ENCODE measurements at places on chromosomes 12 and 14.

DNA sequence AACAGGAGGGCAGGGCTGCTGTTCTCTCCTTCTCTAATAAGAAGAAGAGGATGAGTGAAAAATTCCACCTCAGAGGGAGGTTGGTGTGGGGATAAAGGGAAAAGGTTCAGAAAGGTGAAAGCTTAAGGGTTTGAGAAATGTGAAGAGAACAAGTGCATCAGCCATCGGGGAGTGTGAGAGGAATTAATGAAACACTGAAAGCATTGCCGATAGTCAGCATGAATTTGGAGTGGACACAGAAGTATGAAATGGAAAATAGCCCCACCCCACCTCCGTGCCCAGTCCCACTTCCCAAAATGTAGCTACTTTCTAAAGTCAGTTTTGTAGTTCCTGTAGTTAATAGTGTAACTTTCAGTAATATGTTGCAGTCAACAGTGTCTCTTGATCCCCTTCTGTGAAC, 33.4 kb downstream of the DIP2B start:
- no peak overlapping the region for H3K27ac ChIP-seq
- no peak for DNase-seq
- no peaks in the 10 kb centered on the region for H3K4me1 ChIP-seq
- no peaks in the 10 kb centered on the region for H3K36me3 ChIP-seq
- no peak overlapping the region for H3K4me3 ChIP-seq
- H3K27me3 ChIP-seq, result no peaks in the 10 kb centered on the region

DNA sequence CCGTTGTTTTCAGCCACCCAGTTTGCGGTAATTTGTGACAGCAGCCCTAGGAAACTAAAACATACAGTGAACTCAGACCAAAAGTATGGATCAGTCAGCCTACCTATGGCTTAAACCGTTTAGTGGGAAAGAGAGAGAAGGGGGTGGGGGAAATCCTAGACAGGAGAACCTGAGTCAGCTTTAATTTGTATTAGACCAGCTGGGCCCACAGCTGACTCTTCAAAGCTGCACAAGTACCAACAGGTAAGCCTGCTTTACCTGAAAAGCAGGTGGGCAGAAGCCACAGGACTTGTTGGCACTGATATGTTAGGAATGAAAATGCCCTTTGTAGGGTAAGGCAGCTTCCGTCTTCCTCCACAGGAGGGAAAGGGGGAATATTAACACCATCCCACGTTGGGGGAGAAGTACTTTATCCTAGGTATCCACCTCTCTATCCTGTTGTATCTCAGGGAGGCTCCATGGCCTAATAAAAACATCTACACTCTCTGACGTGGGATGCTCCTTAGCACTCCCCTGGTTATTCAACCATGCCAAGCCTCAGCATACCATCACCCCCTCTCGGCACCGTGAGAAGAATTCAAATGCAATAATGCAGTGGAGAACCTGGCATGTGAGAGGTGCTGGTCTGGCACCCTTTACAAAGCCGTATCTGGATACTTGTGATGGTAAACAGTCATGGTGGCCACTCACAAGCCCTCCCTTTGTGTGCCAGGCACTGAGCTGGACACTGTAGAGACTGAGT, 70.3 kb downstream of the STON2 start:
- no peak for DNase-seq
- H3K4me1 ChIP-seq, result peaks cover 3% of the 10 kb centered on the region
- H3K27ac ChIP-seq, result no peak overlapping the region
- H3K4me3 ChIP-seq, result no peak overlapping the region
- H3K36me3 ChIP-seq, result no peaks in the 10 kb centered on the region

DNA sequence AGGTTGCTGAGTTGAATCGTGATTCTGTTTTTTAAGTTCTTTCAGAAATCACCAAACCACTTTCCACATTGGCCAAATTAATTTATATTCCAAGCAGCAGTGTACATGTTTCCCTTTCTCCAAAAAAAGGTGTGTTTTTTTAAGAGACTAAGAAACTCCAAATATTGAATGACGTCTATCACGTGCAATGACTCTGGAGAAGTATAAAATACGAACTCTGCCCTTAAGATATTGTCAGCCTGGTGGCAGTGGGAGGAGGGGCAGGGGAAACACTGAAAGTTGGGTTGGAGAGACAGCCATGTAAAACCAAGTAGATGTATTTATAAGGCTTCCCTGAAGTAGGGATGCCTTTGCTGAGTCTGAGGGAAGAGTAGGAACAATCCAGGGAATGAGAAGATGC, 50.1 kb upstream of the DHRS4 start:
- H3K4me3 ChIP-seq, result no peak overlapping the region
- no peaks in the 10 kb centered on the region for H3K27me3 ChIP-seq
- H3K36me3 ChIP-seq, result no peaks in the 10 kb centered on the region
- DNase-seq, result no peak

- no peaks in the 10 kb centered on the region for H3K27me3 ChIP-seq
- H3K27ac ChIP-seq, result no peak overlapping the region
- H3K4me1 ChIP-seq, result no peaks in the 10 kb centered on the region
Observed at GRCh38 chr12:32281098-32281497, 118.3 kb upstream of the FGD4 start.

GRCh38 chr12:90455756-90456155, 499.2 kb downstream of the CCER1 start:
- H3K27ac ChIP-seq, result no peak overlapping the region
- no peaks in the 10 kb centered on the region for H3K27me3 ChIP-seq
- H3K4me3 ChIP-seq, result no peak overlapping the region
- H3K36me3 ChIP-seq, result no peaks in the 10 kb centered on the region

GRCh38 chr12:5187136-5187535, 143.5 kb downstream of the KCNA5 start:
- H3K4me1 ChIP-seq, result no peaks in the 10 kb centered on the region
- H3K36me3 ChIP-seq, result no peaks in the 10 kb centered on the region
- H3K27ac ChIP-seq, result no peak overlapping the region
- no peak for DNase-seq
- no peak overlapping the region for H3K4me3 ChIP-seq

GRCh38 chr12:49974231-49974675, 1.5 kb downstream of the AQP6 start:
- no peak overlapping the region for H3K4me3 ChIP-seq
- H3K36me3 ChIP-seq, result no peaks in the 10 kb centered on the region
- no peaks in the 10 kb centered on the region for H3K4me1 ChIP-seq
- no peak overlapping the region for H3K27ac ChIP-seq
- no peaks in the 10 kb centered on the region for H3K27me3 ChIP-seq

- no peak overlapping the region for H3K4me3 ChIP-seq
- DNase-seq, result no peak
- H3K27me3 ChIP-seq, result no peaks in the 10 kb centered on the region
- no peak overlapping the region for H3K27ac ChIP-seq
Observed at GRCh38 chr12:62917926-62918325, 17.0 kb downstream of the PPM1H start.

DNA sequence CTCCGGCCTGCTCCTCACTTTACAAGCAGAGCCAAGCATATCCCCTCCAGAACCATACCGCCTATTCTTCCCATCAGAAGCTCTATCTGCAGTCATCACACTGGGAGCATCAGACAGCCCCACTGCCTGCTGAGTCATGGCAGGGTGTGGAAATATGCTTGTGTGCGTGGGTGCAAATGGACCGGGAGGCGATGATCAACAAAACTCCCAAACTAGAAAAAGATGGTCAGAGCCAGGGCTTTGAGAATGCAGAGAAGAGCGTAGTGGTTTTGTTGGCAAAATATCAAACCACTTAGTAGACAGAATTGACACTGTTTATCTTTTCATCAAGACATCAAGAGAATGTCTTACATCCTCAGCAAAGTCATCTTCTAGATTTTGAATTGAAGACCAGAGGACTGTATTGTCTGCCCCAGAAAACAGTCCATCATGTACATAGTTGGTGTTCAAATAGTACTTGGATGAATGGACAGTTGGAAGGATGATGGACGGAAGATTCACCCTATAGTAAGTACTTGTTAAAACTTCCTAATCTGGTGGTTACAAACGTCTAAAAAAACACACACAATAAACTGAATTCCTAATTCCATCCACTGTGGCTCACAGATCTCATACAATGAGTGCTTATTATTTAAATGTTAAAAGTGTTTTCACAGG, 54.9 kb downstream of the VWF start:
- DNase-seq, result peak; percentile 32
- no peak overlapping the region for H3K27ac ChIP-seq
- H3K4me3 ChIP-seq, result no peak overlapping the region
- H3K27me3 ChIP-seq, result no peaks in the 10 kb centered on the region

DNA sequence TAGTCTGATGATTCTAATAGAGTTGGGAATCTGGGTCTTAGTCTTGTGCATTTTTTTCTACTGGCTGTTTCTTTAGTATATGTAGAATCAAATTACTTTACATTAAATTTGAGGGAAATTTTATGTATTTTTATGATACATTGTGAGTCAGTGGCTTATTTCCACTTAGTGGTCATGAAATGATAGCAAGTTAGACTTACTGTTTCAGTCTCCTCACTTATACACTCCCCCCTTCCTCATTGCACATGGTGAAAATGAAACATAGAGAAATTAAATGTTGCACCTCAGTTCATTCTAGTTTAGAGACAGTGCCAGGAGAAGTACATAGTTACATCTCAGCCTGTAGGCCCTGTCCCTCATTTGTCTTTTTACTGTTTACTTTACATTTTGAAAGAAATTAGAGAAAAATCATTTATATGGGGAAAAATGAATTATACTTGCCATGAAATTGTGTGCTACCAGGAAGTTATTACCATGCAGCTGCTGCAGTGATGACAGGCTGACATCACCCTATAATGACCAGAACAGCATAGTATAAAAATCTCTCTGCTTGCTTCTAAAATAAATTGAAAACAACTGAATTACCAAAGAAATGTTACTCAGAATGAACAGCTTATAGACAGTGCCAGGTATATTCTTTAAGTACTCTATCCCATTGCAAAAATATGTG, 113.2 kb downstream of the TRMT5 start:
- DNase-seq, result no peak
- no peak overlapping the region for H3K27ac ChIP-seq
- H3K27me3 ChIP-seq, result no peaks in the 10 kb centered on the region
- H3K36me3 ChIP-seq, result no peaks in the 10 kb centered on the region
- no peak overlapping the region for H3K4me3 ChIP-seq
- peaks cover 46% of the 10 kb centered on the region for H3K4me1 ChIP-seq

GRCh38 chr14:73662487-73662943, 17.7 kb downstream of the DNAL1 start:
- H3K4me1 ChIP-seq, result no peaks in the 10 kb centered on the region
- H3K4me3 ChIP-seq, result no peak overlapping the region
- no peaks in the 10 kb centered on the region for H3K27me3 ChIP-seq
- no peak for DNase-seq

GRCh38 chr14:103105580-103106150, 11.1 kb downstream of the EXOC3L4 start:
- H3K4me3 ChIP-seq, result no peak overlapping the region
- no peak for DNase-seq
- peaks cover 2% of the 10 kb centered on the region for H3K27me3 ChIP-seq
- H3K27ac ChIP-seq, result no peak overlapping the region

DNA sequence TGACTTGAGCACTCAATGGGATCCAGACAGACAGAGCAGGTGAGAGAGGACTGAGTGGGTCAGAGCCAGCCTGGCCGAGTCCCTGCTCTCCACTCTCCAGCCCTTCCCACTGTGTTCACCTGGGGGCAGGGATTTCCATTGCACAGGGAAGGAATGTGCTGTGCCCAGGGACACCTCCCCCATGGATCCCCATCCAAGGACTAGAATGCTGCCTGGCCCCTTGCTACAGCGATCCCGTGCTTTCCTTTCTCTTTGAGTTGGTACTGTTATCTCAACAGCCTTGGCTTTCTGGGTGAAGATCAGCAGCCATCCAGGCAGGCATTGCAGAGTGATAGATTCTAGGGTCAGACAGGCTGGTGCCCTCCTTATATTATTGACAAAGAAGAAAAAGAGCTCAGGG, 60.3 kb upstream of the DLK1 start:
- no peaks in the 10 kb centered on the region for H3K36me3 ChIP-seq
- no peak overlapping the region for H3K27ac ChIP-seq
- H3K27me3 ChIP-seq, result peaks cover 42% of the 10 kb centered on the region
- no peak overlapping the region for H3K4me3 ChIP-seq
- no peaks in the 10 kb centered on the region for H3K4me1 ChIP-seq
- DNase-seq, result no peak

GRCh38 chr14:71231521-71232393, 324.5 kb downstream of the PCNX1 start:
- no peaks in the 10 kb centered on the region for H3K27me3 ChIP-seq
- no peak for DNase-seq
- H3K27ac ChIP-seq, result no peak overlapping the region
- no peaks in the 10 kb centered on the region for H3K36me3 ChIP-seq

GRCh38 chr12:110849221-110849620, 2.4 kb downstream of the CCDC63 start:
- no peak for DNase-seq
- H3K27ac ChIP-seq, result no peak overlapping the region
- H3K4me3 ChIP-seq, result no peak overlapping the region
- H3K27me3 ChIP-seq, result peaks cover 25% of the 10 kb centered on the region
- H3K4me1 ChIP-seq, result peaks cover 3% of the 10 kb centered on the region
- no peaks in the 10 kb centered on the region for H3K36me3 ChIP-seq

DNA sequence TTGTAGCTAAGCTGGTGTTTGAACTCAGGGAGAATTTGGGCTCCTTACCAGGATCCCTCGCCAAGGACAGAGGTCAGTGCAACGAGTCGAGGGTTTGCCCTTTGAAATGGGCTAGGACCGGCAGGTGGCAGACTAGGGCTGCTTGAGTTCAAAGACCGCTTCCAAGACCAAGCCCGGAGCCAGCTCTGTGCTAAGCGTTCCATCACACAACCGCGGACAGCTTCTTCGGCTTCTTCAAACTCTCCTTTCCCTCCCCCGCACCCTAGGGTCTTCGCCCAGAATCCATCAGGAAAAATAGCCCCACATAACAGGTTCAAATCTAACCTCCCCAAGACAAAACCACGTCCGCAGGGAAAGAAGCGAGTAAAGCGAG, 705 bp upstream of the FLVCR2 start:
- no peaks in the 10 kb centered on the region for H3K27me3 ChIP-seq
- peaks cover 31% of the 10 kb centered on the region for H3K4me1 ChIP-seq
- peak overlapping the region; percentile 87 for H3K27ac ChIP-seq
- peak; percentile 79 for DNase-seq

GRCh38 chr12:7075939-7076338, 15.4 kb downstream of the C1S start:
- H3K4me1 ChIP-seq, result no peaks in the 10 kb centered on the region
- no peak for DNase-seq
- H3K36me3 ChIP-seq, result no peaks in the 10 kb centered on the region
- no peak overlapping the region for H3K27ac ChIP-seq
- no peaks in the 10 kb centered on the region for H3K27me3 ChIP-seq
